Gastroesophageal sphincter (tissue), 4 donors: ENCODE measurements at places on chromosomes 16 and 17. TPM values are rescaled to one million over a fixed set of nuclear protein-coding genes. Genes with fewer than 3 reads are reported as not detected.

Gene OR3A3
- total RNA-seq: not detected

Gene KRTAP1-5
- not detected for total RNA-seq

Gene LITAFD
- total RNA-seq: not detected

Gene MGAT5B
- total RNA-seq: 0.81 TPM

DNA sequence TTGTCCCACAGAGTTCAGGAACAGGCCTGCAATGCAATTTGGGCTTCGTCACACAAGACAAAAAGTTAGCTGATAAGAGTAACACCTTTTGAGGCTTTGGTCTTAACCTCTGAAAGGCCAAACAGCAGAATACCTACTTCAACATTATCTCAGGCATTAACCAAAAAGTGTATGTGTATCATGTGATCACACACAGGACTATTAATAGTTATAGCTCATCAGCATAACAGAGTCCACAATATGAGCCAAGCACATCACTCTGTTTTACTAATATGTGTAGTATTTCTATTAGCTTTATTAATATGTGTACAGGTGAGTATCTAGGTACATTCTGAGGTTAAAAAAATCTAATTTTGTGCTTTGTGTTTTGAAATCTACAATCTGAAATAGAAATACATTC lies 30.8 kb downstream of the MYO1D start:
- no peak for ATAC-seq

DNA sequence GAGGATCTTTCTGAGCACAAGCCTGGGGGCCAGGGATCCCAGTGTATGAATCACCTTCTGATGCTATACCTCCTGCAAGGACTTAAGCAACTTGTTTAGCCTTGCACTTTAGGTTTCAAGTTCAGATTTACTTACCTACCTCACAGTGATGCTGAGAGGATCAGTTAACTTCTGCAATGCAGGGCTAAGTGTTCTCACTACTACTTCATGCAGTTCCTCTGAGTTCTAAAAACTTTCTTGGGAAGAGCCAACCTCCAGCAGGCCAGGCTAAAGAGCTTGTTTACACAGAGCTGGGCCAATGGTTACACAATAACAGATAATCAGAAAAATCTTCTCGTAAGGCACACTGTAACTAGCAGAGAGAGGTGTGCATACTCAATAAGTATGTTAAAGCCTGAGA lies 13.0 kb downstream of the VEZF1 start:
- peak; percentile 65 for ATAC-seq

- no peak for ATAC-seq
Measured at GRCh38 chr17:51638971-51639370, 378.6 kb downstream of the UTP18 start.

DNA sequence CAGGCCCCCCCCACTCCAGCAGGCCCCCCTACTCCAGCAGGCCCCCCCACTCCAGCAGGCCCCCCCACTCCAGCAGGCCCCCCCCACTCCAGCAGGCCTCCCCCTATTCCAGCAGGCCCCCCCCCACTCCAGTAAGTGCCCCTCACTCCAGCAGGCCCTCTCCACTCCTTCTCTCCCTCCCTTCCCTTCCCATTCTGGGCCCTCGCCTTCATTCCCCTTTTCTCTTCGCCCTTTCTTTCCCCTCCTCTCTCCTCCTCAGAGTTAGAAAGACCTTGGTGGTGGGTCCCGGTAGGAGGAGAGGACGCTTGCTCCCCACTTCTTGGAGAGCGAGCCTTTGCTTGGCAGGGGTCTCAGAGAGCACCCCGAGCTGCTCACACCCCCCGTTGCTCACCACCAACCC lies 177.0 kb upstream of the TNRC6C start:
- no peak for ATAC-seq

GRCh38 chr16:79307214-79307613 lies 293.3 kb downstream of the MAF start:
- peak; percentile 69 for ATAC-seq

DNA sequence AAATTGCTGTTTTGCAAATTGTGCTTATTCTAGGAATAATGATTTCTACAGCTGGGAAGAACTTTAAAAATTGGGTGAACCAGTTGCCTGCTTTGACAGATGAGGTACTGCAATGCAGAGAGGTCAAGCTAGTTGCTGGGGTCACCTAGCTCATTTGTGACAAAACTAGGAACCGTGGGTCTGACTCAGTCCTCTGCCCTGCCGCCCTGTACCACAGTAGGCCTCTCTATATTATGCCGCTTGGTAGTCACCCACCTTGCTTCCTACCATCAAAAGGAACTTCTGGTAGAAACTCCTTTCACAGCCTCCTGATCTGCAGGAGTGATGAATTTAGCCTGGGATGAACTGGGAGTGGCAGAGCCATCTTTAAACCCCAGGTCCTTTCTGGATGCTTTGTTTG lies 105.7 kb downstream of the PITPNC1 start:
- no peak for ATAC-seq

DNA sequence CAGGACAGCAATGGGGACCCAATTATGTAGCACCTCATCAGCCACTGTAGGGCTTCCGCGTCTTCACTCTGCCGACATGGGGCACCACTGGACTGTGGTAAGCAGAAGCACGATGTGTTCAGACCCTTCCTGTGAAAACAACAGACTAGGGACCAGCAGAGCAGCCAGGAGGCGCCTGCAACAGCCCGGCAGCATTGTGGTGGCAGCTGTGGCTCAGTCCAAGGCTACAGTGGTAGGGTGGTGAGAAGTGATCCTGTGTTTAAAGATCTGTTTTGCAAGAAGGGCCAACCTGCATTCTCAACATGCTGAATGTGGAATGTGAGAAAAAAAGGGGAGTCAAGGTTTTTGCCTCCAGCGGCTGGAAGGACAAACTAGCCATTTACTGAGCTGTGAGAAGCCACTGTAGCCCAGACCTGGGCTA lies 80.8 kb downstream of the GAS7 start:
- no peak for ATAC-seq

GRCh38 chr17:6753546-6753945 lies 2.3 kb upstream of the XAF1 start:
- no peak for ATAC-seq

- ATAC-seq: no peak
Measured at GRCh38 chr17:63917646-63918045, 993 bp downstream of the GH1 start.
